Activated CD4-positive, CD25-positive, alpha-beta regulatory T cell (primary cell): ENCODE measurements at places on chromosomes 16 and 17.

GRCh38 chr16:10153985-10154384 is 28.2 kb downstream of the GRIN2A start:
- no peak for DNase-seq

GRCh38 chr17:6110088-6110487 is 39.9 kb downstream of the WSCD1 start:
- DNase-seq: no peak

GRCh38 chr17:11742886-11743285 is 144.6 kb downstream of the DNAH9 start:
- no peak for DNase-seq

GRCh38 chr17:41498276-41498675 is 7.1 kb downstream of the KRT13 start:
- DNase-seq: no peak

DNA sequence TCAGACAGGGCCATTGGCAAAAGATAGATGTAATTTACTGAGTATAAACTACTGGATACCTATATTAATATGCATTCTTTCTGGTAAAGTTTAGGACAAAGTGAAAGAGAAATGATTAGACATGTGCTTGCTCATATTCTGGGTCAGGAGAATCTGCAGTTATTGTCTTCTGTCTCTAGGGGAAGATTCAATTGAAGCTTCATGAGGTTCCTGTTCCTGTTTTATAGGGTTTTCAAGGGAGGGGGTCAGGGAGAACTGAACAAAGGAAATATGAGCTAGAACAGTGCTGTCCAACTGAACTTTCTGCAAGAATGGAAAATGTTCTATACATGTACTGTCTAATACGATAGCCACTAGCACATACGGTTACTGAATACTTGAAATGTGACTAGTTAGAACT is 59.3 kb upstream of the CORO6 start:
- no peak for DNase-seq

DNA sequence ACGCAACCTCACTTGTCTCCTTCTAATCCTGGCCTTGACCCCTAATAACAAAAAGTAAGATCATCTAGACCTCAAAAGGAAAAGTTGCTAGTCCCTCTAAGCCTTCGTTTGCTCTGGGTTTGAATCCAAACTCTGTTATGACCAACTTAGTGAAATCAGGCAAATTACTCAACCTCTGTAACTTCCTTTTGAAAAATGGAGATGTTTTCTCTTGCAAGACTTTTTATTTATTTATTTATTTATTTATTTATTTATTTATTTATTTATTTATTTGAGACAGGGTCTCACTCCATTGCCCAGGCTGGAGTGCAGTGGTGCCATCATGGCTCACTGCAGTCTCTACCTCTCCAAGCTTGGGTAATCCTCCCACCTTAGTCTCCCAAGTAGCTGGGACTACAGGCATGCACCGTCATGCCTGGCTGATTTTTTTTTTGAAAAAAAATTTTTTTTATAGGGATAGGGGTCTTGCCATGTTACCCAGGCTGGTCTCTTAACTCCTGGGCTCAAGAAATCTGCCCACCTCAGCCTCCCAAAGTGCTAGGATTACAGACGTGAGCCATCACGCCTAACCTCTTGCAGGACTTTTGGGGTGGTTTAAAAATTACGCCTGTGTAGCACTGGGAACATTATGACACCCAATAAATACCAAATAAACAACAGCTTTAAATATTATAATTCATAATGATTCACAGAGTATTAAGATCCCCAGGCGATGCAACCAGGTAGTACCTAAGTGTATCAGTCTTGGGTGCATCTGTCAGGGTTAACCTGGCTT is 63.4 kb downstream of the PITPNC1 start:
- DNase-seq: no peak

GRCh38 chr16:50928065-50928464 is 186.2 kb downstream of the CYLD start:
- no peak for DNase-seq
